GM06990 (cell line): ENCODE measurements at places on chromosomes 7 and 10.

DNA sequence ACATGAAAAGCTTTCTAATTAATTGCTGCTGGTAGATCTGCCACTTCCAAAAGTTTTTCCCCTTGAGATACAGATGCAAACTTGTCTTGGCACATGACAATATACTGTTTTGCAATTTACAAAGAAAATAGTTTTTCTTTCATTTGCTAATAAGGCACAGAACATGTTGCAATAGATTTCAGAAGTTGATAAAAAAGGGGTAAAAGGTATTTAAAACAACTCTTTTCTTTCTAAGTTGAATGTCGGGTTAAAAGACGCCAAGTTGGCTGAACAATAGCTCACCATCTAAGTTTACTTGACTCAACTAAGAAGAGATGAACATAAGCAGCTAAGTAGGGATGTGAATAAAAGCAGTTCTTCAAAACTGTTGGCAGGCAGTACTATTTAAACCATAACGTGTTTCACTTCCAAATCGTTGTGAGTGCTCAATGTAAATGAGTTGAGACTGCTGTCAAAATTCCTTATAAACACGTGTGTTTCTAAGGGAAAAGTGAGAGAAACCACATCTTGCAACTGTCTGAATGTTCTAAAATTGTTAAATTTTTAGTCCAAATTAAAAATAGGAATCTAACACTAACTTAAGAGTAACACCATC is 14.5 kb upstream of the THSD7A start:
- no peak for DNase-seq

DNA sequence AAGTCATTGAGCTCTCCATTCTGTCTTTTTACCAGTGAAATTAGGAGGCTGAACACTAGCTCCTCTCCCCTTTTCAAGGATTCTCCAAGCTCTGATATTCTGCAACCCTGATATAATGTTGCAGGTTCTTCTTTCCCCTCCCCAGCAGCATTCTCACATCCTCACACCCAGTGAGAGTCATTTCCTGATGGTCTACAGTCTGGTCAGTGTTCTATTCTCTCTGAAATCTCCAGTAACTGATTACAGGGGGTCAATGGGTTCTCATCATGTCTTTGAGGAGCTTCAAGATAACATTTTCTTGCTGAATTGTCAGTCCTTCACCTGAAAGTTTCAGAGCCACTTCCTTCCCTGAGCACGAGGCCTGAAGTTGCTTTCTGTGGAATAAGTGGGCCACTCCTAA is 299.4 kb downstream of the PTEN start:
- DNase-seq = no peak

- no peak for DNase-seq
Measured at GRCh38 chr10:132787495-132788179, 1.7 kb upstream of the NKX6-2 start.

GRCh38 chr10:90398566-90398965 is 459.3 kb downstream of the HTR7 start:
- DNase-seq = no peak

- no peak for DNase-seq
Measured at GRCh38 chr10:133391249-133391635, 2.7 kb upstream of the MTG1 start.

DNA sequence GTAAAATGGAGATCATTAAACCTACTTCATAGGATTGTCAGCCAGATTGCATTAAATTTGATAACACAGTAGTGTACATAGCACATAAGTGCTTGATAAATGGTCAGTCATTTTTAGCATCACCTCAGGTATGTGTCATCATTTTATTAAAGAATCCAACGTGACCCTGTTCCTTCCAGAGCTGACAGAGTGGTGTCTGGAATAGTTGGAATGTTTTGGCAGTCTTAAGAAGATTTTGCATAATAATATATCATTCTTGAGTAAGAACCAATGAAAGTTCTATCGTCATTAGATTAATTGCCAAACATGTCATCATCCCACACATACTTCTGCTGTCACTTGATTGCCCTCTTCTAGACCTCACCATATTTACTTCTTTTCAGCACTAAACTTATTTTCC is 451.4 kb upstream of the POM121L12 start:
- no peak for DNase-seq

GRCh38 chr10:13056456-13057077 is 43.4 kb upstream of the OPTN start:
- DNase-seq = no peak

- DNase-seq = no peak
Measured at GRCh38 chr10:52755297-52756062, 17.1 kb downstream of the MBL2 start.

DNA sequence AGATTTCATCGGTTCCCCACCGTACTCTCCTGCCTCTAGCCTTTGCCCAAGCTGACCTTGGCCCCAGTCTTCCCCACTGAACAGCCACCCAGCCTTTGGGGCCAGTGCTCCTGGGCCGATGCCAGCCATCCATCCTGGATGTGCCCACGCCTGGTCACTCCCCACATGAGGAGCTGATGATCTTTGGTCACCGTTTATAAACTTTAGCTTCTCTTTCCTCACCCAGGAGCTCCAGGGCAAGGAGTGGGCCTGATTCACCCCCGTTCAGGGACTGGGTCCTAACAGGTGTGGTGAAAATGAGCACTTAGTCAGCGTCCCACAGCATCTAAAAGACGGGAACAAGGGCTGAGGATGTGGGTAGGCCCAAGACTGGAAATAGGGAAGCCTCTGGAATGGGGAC is 22.9 kb downstream of the GTF2IRD1 start:
- DNase-seq = no peak

DNA sequence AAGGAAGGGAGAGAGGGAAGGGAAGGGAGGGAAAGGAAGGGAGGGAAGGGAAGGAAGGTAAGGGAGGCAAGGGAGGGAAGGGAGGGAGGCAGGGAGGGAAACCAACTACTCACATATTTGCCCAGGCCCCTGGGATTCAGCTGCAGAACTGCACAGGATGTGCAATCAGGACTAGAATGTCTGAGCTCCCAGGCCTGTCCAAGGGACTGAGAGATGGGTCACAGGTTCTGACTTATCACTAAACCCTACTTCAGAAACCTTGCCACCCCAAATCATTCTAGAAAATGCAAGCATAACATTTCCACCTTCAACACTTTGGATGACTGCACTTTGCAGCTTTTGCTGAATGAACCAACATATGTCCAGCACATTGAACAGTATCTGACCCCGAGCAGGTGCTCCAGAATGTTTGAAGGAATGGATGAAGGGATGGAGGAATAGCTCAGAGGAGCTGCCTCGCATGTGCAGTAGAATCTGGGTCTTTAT is 245.3 kb downstream of the KCNMA1 start:
- DNase-seq = no peak

DNA sequence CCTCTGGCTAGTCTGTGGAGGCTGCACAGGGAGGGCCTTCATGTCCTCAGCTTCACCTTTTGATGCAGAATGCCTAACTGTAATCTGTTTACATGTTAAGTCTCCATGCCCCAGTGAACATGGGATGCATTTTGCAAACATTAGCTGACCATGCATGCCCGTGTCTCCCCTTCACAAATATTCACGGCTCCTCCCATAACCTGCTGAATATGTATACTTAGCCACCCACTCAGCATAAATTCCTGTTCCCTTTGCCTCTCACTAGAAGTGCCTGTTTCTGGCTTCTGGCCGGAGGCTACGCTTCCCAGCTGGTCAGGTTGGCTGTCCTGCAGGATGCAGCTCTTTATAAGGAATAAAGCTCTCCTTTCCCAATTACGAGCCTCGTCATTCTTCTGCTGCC is 552.7 kb downstream of the DNAJB6 start:
- no peak for DNase-seq

GRCh38 chr7:100544967-100545359 is 6.0 kb downstream of the AGFG2 start:
- no peak for DNase-seq

DNA sequence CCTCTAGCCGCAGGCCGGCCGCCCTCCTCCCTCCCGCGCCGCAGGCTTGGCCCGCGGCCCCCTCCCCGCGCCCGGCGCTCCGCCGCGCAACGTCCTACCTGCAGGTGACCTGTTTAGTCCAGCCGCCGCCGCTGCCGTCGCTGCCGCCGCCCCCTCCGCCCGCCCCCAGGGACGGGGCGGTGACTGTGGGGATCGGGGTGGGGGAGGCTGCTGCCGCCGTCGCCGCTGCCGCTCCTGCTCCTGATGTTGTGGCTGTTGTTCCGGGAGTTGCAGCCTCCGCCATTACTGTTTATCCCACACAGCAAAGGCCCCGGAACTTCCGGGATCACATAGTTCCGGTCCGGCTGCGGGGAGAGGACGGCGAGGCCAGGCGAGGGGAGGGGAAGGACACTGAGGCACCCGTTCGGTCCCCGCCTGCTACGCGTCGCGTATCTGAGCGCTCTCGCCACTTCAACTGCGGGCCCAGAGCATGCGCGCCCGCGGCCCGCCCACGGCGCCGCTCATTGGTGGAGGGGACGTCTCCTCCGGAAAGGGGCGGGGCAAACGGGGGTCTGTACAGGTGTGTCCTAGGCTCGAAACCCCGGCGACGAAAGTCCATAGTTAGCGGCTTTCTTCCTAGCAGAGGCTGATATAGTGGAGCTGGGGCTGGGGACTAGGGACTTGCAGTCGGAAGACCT is at the start of gene MKRN1:
Gene MKRN1 (minus strand): TSS at position 444 of the 677 bp plus-strand sequence. CDS start 161 bp downstream, at position 283.
- DNase-seq = peak; percentile 97

DNA sequence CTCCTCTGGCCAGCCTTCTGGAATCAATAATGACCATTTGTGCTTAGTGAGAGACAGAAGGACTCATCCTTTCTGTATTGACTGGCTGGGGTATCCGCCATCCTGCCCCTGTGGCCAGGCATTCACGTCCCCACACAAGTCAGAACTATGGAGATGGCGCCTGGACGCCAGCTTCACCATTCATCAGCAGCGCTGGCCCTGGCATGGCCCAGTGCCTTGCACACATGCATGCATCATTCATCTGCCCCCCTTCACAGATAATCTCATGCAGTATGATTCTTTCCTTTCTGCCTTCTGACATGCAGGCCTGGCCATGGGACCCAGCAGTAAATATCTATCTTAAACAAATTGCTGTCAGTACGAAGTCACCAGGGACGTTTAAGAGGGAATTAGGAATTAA is 114.8 kb upstream of the MKI67 start:
- no peak for DNase-seq
